Fibroblast of skin of left biceps (primary cell): ENCODE measurements at places on chromosomes 2 and 18.

GRCh38 chr2:100923461-100924060 is 78.5 kb upstream of the RPL31 start:
- no peak for DNase-seq

DNA sequence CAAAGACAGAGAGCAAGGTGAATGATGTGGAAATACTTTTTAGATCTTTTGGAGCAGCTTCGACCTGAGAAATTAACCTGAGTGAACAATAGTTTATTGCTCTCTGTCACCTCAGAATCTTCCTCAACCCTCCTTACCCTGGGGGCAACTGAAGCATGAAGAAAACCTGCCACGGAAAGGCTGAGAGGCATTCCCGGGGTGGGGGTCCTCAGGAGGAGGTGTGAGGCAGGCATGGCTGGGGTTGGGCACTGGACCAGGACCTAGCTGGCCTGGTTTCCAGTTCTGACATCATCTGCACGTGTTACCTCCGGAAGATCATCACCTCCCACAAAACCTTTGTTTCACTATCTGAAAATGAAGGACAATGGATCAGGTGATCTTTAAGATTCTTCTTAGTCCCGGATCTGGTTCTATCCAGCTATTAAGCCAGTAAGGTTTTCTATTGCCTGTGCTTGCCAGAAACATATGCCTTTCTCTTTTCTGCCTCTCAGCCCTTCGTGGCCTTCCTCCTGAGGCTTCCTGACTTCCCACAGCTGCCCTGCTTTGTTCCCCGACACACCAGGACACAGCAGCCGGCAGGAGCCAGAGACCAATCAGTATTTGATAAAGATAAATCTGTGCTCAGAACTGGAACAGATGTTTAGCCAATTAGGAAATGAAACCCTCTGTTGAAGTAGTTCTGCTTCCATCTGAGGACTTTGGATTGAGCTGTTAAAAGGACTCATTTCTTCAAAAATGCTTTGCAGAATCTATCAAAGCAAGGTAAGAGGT is 232.5 kb downstream of the TDRD15 start:
- DNase-seq = no peak

GRCh38 chr18:3885209-3885792 is 435.3 kb downstream of the TGIF1 start:
- DNase-seq = no peak

- no peak for DNase-seq
Measured at GRCh38 chr2:113930448-113930847, 40.6 kb downstream of the ACTR3 start.

DNA sequence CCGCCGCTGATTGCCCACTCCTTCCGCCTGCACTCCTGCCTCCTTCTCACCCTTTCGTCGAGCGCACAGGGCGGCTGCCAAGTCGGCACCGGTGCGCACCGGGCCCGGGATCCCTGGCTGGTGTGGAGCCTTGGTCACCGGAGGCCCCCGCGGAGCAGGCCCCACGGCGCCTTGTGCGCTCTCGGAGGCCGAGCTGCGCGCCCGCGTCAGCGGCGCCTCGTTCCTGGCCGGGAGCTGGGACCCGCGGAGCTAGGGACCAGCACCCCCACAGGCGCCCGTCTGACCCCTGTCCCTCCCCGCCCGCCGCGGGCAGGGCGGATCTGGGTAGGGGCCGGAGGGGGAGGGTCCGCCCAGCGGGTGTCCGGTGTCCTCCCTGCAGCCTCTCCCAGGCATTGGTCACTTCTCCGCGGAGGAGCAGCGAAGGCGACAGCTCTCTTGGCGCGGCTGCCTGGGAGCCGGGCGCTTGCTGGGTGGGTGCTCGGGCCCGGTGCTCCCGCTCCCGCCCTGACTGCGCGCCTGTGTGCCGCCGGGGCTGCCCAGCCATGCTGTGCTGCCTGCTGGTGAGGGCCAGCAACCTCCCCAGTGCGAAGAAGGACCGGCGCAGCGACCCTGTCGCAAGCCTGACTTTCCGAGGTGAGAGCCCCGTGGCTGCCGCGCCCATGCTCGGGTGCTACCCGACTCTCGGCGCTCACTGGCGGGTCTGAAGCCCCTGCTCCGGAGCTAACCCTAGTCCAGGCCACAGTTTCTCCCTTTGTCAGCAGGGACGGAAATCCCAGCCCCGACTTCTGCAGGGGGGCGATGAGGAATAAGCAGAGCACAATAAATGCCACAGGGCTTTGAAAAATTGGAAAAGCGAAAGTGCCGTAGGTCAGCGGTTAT is 13.2 kb downstream of the DYSF start:
- no peak for DNase-seq

- DNase-seq = no peak
Measured at GRCh38 chr2:162989507-162989906, 150.9 kb upstream of the KCNH7 start.

DNA sequence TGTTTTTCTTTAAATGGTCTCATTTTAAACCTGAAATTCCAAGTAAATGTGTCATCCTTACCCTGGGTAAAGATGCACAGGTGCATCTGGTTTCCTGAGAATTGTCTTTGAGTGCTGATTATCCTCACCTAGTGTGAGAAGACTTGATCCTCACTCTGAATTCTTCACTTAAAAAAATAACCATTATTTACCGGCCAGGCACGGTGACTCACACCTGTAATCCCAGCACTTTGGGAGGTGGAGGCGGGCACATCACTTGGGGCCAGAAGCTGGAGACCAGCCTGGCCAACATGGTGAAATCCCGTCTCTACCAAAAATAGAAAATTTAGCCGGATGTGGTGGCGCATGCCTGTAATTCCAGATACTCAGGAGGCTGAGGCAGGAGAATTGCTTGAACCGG is 9.9 kb upstream of the WNT6 start:
- no peak for DNase-seq

- DNase-seq = peak; percentile 42
Measured at GRCh38 chr2:202361108-202361507, 15.0 kb upstream of the BMPR2 start.

GRCh38 chr18:57575542-57575941 is 11.0 kb downstream of the FECH start:
- DNase-seq = no peak

DNA sequence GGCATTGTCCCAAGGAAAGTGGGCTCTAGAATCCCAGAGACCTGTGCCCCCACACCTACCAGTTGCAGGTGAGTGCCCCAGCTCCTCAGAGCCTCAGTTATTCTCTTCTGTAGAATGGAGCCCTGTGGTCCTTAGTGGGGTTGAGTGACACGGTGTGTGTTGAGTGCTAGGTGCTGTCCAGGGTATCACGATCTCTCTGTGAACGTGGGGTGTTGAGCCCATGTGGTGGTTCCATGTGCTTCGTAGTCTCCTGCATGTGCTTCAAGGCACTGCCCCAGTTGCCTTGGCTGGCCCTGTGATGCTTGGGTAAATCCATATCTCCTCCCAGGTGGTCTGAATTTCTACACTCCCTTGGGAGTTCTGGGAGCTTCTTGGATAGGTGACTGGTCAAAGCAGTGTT is 54.9 kb downstream of the SH3RF3 start:
- DNase-seq = no peak

- DNase-seq = peak; percentile 97
Measured at GRCh38 chr2:237299906-237300305, 114.1 kb downstream of the COL6A3 start.
